Fibroblast of lung (primary cell): ENCODE measurements at places on chromosomes 7 and 10. TPM values are rescaled to one million over a fixed set of nuclear protein-coding genes. Genes with fewer than 3 reads are reported as not detected.

DNA sequence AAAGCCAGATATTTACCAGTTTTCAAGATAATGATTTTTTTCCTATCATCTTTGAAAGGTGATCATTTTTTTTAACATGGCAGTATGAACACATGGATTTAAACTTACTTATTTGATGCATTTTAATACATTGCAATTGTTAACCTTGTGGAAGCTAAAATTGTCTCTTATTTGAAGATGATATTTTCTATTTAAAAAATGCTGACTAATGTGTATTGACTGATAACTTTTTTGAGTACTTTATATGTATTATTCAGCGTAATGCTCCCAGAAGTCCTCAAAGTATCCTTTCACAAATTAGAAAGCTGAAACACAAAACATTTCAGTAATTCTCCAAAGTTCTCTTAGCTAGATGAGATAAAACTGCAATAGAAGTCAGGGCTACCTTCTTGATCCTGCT lies 677.3 kb downstream of the NRG3 start:
- no peaks in the 10 kb centered on the region for H3K36me3 ChIP-seq
- H3K27me3 ChIP-seq, result no peaks in the 10 kb centered on the region
- H3K4me1 ChIP-seq, result no peaks in the 10 kb centered on the region

DNA sequence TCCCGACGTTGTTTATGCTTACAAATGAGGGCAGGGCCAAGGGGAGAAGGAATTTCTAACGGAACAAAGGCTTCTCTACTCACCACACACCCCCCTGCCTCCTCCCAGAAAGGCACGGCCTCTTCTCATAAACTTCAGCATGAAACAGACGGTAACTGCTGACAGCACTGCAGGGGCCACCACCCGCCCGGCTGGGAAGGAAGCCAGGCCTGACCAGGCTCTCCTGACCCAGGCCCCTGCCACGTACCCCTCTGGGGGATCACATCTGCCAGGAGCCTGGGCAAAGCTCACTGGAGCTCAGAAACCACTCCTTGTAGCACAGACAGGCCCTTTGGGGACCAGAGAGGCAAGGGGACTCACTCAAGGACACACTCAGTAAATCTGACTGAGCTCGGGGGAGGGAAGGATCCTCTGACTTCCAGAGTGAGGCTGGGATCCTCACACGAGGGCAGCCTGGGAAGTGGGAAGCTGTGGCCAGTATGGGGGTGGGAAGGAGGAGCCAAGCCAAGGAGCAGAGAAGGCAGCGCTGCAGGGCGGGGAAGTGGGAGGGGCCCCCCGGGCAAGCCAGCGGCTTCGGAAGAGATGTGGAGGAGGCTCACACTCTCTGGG lies 46.1 kb downstream of the ZCCHC24 start:
- no peak overlapping the region for H3K4me3 ChIP-seq
- H3K4me1 ChIP-seq, result peaks cover 61% of the 10 kb centered on the region

GRCh38 chr10:68348265-68348741 lies 15.6 kb upstream of the PBLD start:
- H3K4me3 ChIP-seq, result no peak overlapping the region
- no peak overlapping the region for H3K27ac ChIP-seq
- H3K36me3 ChIP-seq, result peaks cover 7% of the 10 kb centered on the region
- DNase-seq, result peak; percentile 43
- no peaks in the 10 kb centered on the region for H3K27me3 ChIP-seq

GRCh38 chr10:119496273-119496672 lies 46.2 kb downstream of the RGS10 start:
- H3K4me3 ChIP-seq, result no peak overlapping the region
- DNase-seq, result no peak
- H3K36me3 ChIP-seq, result peaks cover 5% of the 10 kb centered on the region
- peaks cover 11% of the 10 kb centered on the region for H3K4me1 ChIP-seq
- no peaks in the 10 kb centered on the region for H3K27me3 ChIP-seq

CHCHD3 gene
- total RNA-seq, result 88.3 and 94.0 TPM in 2 replicates

DNA sequence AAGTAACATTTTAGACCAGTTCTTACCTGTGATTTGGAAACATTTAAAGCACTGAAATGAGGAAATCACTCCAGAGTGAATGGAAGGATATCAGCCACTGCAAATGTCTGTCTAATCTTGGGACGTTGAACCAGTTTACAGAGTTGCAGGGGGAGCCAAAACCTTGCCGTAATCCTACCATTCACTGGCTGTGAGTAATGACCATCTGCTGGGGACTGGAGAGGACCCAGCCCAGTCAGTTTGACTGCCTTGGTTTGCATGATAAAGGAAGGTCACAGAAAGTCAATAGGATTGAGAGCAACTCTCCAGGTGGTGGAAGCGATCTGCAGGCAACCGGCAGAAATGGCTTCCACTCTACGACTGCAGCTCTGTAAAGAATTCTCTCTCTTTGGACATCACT lies 167.2 kb downstream of the AKR1D1 start:
- H3K4me3 ChIP-seq, result no peak overlapping the region
- no peaks in the 10 kb centered on the region for H3K4me1 ChIP-seq
- H3K27ac ChIP-seq, result no peak overlapping the region
- no peaks in the 10 kb centered on the region for H3K36me3 ChIP-seq
- no peaks in the 10 kb centered on the region for H3K27me3 ChIP-seq

- H3K4me1 ChIP-seq, result peaks cover 7% of the 10 kb centered on the region
- no peaks in the 10 kb centered on the region for H3K27me3 ChIP-seq
- no peaks in the 10 kb centered on the region for H3K36me3 ChIP-seq
- no peak overlapping the region for H3K4me3 ChIP-seq
These were observed 196.9 kb upstream of the CDCA7L start for GRCh38 chr7:22142572-22142971.

GRCh38 chr10:128316925-128317324 lies 190.7 kb upstream of the MKI67 start:
- H3K27ac ChIP-seq, result no peak overlapping the region
- no peaks in the 10 kb centered on the region for H3K36me3 ChIP-seq
- no peak for DNase-seq
- H3K27me3 ChIP-seq, result no peaks in the 10 kb centered on the region

DNA sequence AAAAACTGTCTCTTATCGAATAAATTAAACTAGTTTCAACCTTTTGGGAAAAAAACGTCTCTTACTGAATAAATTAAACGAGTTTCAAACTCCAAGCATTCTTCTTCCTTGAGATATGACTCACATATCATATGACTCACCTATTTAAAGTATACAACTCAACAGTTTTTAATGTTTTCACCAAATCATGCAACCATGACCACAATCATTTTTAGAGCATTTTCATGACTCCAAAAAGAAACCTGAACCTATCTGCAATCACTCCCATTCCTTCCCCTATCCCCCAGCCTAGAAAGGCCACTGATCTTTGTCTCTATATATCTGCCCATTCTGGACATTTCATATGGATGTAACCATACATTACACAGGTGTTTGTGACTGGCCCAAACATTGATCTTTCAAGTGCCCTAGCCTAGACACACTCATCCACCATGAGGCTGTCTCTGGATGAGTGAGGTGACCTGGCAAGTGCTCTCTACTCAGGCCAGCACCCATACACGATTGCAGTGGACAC lies 115.3 kb downstream of the PIP4K2A start:
- H3K36me3 ChIP-seq, result peaks cover 1% of the 10 kb centered on the region
- peak overlapping the region; percentile 57 for H3K27ac ChIP-seq
- H3K4me3 ChIP-seq, result no peak overlapping the region
- no peaks in the 10 kb centered on the region for H3K27me3 ChIP-seq
- peak; percentile 87 for DNase-seq

CDNF gene
- total RNA-seq, result 1.2 and 1.5 TPM in 2 replicates

DNA sequence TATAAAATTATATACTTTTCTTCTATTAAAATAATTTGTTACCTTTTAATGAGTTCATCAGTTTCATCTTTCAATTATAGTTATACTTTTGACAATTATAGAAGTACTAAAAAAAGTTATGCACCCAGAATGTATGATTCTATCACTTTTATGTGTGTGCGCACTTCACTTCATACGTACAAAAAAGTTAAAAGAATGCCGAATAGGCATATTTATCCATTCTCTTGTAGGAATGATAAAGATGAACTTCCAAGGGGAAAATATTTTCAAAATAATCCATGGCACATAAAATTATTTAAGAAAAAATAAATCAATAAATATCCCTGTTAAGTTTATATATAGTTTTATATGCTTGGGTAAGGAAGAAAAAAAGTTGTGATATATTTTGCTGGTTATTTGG lies 166.9 kb upstream of the PRSS1 start:
- H3K27ac ChIP-seq, result no peak overlapping the region
- H3K27me3 ChIP-seq, result no peaks in the 10 kb centered on the region
- H3K36me3 ChIP-seq, result no peaks in the 10 kb centered on the region
- peaks cover 9% of the 10 kb centered on the region for H3K4me1 ChIP-seq
- no peak for DNase-seq

DNA sequence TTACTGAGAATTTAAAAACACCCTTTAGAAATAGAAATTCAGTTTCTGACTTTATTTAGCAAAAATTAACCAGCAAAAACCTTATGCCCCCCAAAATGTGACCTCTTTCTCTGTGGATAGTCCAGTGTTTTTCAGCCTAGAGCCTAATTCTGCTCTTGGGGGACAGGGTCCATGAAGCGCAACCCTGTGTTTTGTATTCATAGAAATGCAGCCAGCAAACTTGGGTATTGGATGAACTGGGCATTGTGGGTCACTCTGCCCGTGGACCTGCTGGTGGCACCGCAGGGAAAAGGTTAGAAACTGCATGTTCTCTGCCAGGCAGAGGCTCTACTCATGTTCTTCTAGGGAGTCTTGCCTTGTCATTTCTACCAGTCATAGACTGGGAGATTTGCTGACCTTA lies 787.4 kb upstream of the C7orf33 start:
- no peak for DNase-seq
- no peak overlapping the region for H3K27ac ChIP-seq
- H3K36me3 ChIP-seq, result no peaks in the 10 kb centered on the region
- H3K4me1 ChIP-seq, result no peaks in the 10 kb centered on the region
- no peak overlapping the region for H3K4me3 ChIP-seq
- no peaks in the 10 kb centered on the region for H3K27me3 ChIP-seq

DNA sequence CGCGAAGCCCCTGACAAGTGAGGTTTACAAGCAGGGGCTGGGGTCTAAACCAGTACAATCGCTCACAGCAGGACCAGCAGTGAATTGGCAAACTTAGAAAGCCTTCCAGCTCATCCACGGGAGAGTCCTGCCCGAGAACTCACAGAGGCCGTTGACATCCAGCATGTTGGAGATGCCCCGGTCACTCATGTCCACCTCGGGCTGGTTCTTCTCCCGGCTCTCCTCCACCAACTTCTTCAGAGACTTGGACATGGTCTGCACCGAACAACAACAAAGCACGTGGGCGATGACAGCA lies 447 bp downstream of the RSU1 start:
- H3K27ac ChIP-seq, result peak overlapping the region; percentile 77
- no peak for DNase-seq
- H3K4me3 ChIP-seq, result peak overlapping the region; percentile 89
- no peaks in the 10 kb centered on the region for H3K27me3 ChIP-seq
- H3K36me3 ChIP-seq, result peaks cover 3% of the 10 kb centered on the region

CALHM2 gene
- total RNA-seq, result 31.6 and 35.8 TPM in 2 replicates

GRID2IP gene
- total RNA-seq, result not detected in 2 replicates

SFRP5 gene
- total RNA-seq, result not detected in 2 replicates

FAM25G gene
- not detected in 2 replicates for total RNA-seq

DNA sequence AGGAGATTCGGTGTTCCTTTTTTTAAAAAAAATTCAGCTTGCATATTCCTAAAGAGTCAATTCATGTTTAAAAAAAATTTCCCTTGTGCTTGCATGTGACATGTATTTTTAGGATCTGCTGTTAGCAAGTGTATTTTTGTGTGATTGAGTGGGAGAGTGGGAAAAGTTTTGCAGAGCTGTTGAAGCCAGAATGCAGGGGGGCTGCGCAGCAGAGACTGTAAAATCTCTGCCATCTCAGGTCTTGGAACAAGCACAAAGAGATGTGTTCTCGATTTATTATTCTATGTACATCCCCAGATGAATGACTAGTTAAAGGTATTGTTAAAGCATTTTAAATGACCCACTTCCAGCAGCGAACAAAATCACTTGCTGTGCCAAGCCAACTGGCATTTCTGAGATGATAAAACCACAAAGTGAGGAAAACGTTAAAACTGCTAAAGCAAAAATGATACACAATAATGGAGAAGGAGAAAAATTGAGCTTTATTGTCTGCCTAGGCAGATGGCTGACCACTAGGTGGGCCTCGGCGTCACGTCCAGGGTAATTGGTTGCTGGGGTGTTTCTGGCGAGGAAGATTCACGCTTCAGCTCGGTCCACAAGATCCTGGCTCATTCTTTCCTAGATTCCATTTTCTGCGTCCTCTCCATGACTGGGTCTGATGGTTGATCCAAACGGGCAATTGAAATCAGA lies 67.0 kb upstream of the ATRNL1 start:
- H3K27me3 ChIP-seq, result no peaks in the 10 kb centered on the region
- H3K36me3 ChIP-seq, result no peaks in the 10 kb centered on the region
- no peak overlapping the region for H3K27ac ChIP-seq
- H3K4me3 ChIP-seq, result no peak overlapping the region

DNA sequence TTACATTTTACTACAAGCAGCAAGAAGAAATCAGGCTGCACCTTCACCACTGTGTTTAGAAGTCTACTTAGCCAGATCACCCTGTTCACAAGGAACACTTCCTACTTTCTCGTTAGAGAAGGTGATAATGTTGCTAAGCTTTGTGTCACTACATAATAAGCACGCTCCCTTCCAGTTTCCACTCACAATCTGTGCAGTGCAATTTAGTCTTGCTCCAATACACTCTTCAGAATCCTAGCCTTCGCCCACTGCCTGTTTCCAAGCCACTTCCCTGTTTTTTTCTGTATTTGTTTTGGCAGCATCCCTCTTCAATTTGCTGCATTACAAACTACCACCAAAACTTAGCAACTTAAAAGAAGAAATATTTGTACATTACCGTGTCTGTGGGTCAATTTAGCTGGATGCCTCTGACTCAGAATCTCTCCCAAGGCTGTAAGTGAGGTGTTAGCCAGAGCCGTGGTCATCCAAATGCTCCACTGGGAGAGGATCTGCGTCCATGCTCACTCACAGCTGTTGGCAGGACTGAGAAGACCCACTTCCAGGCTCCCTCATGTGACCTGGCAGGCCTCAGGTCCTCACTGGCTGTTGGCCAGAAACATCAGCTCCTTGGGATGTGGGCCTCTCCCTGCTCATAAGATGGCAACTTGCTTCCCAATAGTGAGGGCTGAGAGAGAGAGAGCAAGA lies 110.4 kb downstream of the PON1 start:
- H3K27ac ChIP-seq, result peak overlapping the region; percentile 58
- no peak overlapping the region for H3K4me3 ChIP-seq
- H3K4me1 ChIP-seq, result no peaks in the 10 kb centered on the region
- peak; percentile 97 for DNase-seq
